GM12892 (cell line): ENCODE measurements at places on chromosomes 1 and 21.

- no peak for DNase-seq
These were observed 186.7 kb downstream of the FOXD2 start for GRCh38 chr1:47624531-47624930.

- no peak for DNase-seq
These were observed 27.8 kb downstream of the PIGM start for GRCh38 chr1:160004001-160004400.

- no peak for DNase-seq
These were observed 46.7 kb downstream of the LPGAT1 start for GRCh38 chr1:211783897-211784296.

DNA sequence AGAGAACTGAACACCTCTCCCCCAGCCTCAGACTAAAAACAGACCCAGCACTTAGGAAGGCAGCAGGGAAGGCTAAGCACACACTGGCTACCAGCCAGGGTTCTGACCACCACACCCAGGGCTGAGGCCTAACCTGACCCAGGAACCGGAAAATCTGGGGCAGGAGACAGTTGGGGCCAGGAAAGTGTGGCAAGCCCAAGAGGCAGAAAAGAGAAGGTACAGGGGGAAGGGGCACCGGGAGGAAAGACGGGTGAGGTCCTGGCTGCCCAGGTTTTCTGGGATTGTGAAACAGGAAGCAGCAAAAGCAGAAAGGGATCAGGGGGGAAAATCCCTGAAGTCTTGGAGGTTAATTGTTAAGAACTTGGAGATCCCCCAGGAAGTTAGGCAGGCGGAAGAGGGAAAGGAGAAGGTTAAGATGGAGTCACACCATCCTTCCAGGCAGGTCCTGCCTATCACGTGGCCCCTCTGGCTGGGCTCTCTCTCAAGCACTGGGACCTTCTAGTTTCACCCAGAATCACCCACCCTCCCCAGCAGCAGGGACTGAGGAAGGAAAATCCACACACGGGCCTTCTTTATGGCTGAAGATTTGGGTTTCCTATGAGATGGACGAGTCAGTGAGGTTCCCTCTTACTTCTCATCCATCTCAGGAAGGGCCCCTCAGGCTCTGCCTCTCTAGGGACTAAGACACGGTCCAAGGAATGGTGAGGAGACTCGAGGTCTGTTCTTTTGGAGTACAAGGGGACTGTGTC is 2.6 kb downstream of the HDGF start:
- DNase-seq = no peak

- no peak for DNase-seq
These were observed 316.0 kb downstream of the VAV3 start for GRCh38 chr1:107649023-107649422.
